ENCODE measurements at places on chromosomes 13 and 19.

- no peak for DNase-seq
These were observed 5.4 kb upstream of the CAMSAP3 start for GRCh38 chr19:7590256-7590655.

DNA sequence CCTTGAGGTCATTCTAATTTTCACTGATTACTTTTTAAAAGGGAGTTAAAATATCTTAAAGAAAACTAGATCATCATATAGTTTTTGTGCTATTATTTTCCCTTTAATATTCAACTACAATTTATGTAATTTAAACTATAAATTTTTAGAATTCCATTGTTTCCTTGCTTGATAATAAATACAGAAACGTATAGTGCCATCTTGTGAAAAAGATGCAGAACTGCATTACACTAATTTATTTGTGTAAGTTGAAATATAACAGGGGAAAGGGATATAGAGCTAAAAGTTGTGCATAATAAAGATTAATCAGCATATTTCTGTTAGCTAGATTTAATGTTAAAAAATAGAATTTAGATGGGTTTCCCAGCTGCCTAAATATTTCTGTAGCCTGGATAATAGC lies 61.5 kb upstream of the TDRD3 start:
- DNase-seq, result no peak

DNA sequence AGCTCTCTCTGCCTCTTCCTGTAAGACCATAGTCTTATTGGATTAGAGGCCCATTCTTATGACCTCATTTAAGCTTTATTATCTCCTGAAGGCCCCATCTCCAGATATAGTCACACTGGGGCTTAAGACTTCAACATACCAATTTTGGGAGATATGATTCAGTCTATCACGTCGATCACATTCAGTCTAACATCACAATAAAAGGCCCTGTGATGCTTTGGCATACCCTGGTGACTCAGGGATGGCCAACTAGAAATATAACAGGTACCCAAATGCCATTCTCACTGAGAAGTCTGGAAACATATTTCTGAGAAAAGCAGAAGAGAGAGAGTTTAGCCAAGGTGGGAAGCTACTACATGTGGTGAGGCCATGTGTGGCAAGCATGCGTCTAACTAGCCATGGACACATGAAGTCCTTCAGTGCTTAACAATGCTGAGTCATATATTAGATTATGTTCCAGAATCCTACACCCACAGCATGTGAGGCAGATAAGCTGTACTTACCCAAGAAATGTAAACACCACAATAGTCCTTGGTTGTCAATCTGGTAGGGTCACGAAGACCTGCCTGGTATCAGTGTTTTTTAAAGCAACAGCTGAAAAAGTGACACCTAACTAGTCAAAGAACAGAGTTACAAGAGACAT lies 485.1 kb downstream of the FOXO1 start:
- DNase-seq, result no peak

DNA sequence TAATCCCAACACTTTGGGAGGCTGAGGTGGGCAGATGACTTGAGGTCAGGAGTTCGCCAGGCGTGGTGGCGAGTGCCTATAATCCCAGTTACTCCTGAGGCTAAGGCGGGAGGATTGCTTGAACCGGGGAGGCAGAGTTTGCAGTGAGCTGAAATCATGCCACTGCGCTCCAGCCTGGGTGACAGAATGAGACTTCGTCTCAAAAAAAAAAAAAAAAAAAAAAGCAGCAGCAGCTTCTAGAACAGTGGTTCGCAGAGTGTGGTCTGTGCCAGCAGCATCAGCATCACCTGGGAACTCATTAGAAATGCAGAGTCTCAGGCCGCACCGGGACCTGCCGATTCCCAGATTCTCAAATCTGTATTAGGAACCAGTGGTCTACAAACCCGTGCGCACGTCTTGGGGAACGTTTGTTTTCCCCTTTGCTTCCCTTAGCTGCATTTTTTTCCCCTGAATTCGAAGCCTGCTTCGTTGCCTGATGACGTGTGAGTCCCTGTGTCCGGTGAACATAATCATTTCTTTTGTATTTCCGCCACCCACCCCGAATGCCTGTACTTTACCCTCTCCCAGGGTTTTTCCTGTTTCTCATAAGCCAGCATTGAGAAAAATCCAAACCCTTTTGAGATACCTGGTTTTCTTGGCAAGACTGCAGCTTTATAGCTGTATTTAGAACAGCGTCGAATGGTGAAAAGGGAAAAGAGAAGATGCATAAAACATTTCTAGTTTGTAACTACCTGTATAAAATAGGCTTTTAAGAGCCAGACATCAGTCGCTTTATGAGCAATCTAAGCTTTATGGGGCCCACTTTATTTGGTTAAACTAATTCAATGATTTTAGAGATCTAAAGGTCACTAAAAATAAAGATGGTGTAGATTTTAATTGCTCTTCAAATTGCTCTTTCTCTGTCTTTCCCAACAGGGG lies 49.8 kb downstream of the BICRA start:
- DNase-seq, result no peak

- no peak for DNase-seq
These were observed 22.1 kb downstream of the PLEKHF1 start for GRCh38 chr19:29687244-29687896.

- DNase-seq, result no peak
These were observed 5.9 kb downstream of the KLF12 start for GRCh38 chr13:74128156-74128767.
